Kidney epithelial cell (primary cell): ENCODE measurements at places on chromosomes 3 and 15. TPM values are rescaled to one million over a fixed set of nuclear protein-coding genes. Genes with fewer than 3 reads are reported as not detected.

ARL14 gene
- 0.08 and 0.21 TPM in 2 replicates for total RNA-seq

RBPMS2 gene
- total RNA-seq = 1.4 and 1.9 TPM in 2 replicates

DNASE1L3 gene
- not detected in 2 replicates for total RNA-seq

EOMES gene
- 0.04 TPM in 1 of 2 replicates, not detected in the other for total RNA-seq

SERINC4 gene
- total RNA-seq = 0.46 TPM in 1 of 2 replicates, not detected in the other

CCDC13 gene
- 0.33 and 2.1 TPM in 2 replicates for total RNA-seq

RASL12 gene
- total RNA-seq = 0.92 TPM in 1 of 2 replicates, not detected in the other

SNTN gene
- not detected in 2 replicates for total RNA-seq

GRCh38 chr3:31055757-31056156, 161.3 kb upstream of the GADL1 start:
- no peak for DNase-seq

GRCh38 chr15:40999190-40999589, 45.9 kb downstream of the CHAC1 start:
- no peak for DNase-seq

GRCh38 chr3:154122552-154122911, 1.3 kb downstream of the ARHGEF26 start:
- DNase-seq = no peak

GRCh38 chr3:177320765-177321247, 123.5 kb upstream of the TBL1XR1 start:
- DNase-seq = no peak

- DNase-seq = no peak
Measured at GRCh38 chr3:177106184-177106583, 91.1 kb downstream of the TBL1XR1 start.

DNA sequence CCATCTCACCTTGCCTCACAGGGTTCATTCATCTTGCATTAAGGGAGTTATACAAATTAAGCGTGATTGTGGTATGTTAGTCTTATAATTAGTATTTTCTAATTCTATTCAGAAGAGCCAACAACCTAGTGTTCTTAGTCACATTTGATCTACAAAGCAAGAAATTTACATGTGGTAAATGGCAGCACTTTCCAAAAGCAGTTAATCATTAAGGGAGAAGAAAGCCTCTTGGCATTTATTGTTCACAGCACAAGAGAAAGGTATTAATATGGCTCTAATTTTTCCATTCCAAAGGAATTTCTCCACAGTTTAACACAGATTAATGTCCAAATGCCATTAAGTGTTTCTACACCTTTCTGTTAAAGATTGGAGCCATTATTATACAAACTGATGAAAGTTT, 1077.1 kb downstream of the ZPLD1 start:
- DNase-seq = no peak

GRCh38 chr3:121970047-121970446, 52.0 kb downstream of the ILDR1 start:
- no peak for DNase-seq

DNA sequence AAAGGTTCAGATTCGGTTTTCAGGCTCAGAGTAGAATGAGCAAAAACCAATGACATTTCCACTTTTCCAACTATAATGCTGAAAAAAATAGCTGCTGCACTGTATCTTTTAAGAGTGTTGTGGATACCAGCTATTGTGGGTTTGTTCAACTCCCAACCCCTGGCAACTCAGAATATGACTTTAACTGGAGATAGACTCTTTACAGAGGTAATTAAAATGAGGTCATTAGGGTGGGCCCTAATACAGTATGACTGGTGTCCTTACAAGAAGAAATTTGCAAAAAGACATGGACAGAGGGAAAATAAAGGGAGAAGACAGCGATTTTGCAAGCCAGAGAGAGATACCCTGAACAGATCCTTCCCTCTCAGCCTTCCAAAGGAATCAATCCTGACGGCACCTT, 39.5 kb downstream of the ANKRD28 start:
- no peak for DNase-seq

DNA sequence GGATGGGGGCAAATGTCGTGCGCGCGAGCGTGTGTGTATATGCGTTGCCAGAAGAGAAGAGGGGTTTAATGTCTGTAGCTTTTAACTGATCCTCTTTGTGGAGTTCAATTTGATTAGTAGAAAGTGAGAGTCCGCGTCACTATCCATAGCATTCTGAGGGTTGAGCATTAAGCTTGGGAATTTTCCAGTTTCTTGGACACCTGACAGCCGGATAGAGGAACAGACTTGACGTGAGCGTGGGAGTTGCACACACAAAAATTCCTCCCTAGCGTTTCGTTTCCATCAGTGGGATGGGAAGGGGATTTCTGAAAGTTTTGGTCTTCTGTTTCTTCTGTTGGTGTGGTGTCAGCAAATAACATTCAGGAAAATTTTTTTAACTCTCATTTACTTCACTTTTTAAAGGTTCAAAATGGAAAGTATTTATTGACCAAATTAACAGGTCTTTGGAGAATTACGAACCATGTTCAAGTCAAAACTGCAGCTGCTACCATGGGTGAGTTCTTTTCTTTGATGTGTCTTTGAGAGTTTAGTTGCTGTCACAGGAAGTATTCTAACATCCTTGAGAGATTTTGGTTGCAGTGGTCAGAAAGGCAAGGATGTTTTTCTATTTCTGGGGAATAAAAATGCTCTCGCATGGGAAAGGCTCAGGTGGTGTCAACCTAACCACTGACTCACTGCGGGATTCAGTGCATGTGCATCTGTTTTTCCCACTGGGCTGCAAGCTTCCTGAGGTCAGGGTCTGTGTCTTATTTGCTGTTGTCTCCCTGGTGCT, 841 bp downstream of the POGLUT1 start:
- no peak for DNase-seq

- no peak for DNase-seq
Measured at GRCh38 chr15:38991701-38992100, 427.1 kb upstream of the RASGRP1 start.

GRCh38 chr3:181687190-181687589, 24.5 kb upstream of the SOX2 start:
- no peak for DNase-seq

DNA sequence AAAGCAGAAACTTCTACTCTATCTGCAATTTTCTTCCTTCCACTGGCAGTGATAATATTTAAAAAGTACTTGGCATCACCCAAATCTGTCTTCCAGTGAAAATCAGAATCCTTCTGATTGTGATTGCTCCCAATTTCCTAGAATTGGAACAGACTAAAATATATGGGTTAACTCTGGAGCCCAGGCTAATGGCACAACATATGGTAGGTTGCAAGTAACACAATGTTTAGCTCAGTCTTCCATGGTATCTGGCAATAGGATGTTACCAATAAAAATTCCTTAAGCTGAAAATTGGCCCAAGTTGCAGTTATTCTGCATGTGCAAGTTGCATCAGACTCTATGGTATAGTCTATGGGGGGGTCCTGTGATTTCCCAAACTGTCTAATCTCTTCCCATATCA, 273.5 kb upstream of the ADAMTS9 start:
- DNase-seq = no peak

DNA sequence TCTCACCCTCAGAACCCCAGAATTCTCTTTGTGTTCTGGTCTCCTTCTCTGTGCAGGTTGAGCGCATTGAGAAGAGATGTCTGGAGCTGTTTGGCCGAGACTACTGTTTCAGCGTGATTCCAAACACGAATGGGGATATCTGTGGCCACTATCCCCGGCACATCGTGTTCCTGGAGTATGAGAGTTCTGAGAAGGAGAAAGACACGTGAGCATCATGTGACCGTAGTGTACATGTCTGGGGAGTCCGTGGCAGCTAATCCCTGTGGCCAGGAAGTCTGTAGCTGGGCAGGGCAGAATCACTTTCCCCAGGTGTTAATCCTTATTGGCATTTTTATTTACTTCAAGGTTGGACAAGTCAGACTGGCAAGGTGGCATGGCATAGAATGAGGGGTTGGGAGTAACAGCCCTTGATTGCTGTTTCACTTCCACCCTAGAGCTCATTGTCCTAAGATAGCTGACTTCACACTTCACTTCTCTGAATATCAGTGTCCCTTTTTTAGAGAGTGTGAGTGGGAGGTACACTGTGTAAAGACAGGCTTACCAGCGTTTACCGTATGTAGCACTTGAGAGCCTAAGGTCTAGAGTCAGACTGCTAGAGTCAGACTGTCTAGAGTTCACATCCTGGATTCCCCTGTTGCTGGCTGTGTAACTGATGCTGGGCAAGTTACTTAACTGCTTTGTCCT, 4.4 kb downstream of the MTMR14 start:
- DNase-seq = no peak

DNA sequence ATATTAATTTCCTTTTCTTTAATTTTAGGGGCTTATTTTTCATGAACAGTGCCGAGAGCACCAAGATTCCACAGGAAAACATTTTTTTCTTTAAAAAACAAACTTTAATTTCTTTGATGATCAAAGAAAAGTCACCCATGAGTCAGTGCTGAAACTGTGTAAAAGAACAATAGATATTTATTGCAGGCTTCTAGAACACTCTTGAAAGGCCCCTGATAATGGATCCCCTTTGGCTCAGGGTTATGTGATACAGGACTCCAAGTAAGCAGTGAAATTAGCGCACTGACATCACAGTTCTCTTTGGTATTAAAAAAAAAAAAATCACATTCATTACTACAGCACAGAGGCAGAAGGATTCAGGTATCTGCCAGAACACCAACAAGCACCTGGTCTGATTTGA, 66.1 kb upstream of the MYZAP start:
- no peak for DNase-seq

GRCh38 chr15:93121973-93122910, 33.2 kb upstream of the RGMA start:
- DNase-seq = no peak

DNA sequence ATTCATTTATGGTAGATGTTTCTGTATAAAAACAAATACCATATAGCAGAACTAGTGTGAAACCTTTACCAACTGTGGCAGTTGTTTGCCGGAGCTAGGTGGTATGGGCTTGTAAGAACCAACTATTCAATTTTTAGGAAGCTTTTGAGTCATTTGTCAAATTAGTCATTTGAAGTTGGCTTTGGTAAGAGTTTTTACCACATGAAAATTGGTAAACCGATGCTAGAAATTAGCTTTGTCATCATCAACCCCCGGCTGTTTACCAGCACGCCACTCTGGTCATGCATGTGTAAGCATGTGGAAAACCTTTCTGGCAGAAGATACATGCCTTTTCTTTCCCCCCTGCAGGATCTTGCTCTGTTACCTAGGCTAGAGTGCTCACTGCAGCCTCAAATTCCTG, 63.3 kb downstream of the IL1RAP start:
- no peak for DNase-seq

- DNase-seq = no peak
Measured at GRCh38 chr15:98888820-98889479, 118.6 kb downstream of the PGPEP1L start.

DNA sequence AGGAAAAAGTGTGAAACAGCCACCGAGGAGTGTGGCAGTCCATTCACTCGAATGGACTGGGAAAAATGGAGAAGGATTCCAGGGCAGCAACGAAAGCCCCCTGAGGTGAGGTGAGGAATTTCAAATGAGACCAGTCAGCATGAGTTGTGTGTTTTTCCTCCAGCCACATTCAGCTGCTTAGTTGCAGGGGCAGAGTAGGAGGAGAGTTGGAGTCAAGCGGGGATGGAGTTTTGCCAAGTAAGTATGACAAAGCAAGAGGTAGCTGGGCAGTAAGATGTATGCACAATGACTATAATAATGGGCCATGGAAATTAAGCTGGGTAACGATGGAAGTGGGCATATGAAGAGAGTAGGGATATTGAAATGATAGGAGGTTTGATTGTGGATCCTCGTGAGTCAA, 64.4 kb downstream of the CCDC54 start:
- no peak for DNase-seq

DNA sequence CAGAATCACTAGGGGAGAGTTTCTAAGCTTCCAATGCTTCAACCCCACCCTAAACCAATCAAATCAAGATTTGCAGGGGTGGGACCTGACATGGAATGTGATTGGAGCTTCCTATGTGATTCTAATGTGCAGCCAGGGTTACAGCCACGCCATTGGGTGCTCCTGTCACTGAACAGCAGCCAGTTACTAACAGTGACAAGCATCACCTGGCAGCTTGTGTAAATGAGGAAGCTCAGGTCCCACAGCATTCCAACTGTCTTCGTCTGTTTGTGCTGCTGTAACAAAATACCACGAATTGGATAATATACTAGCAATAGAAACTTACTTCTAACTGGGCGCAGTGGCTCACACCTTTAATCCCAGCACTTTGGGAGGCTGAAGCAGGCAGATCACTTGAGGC, 294.9 kb downstream of the SHQ1 start:
- no peak for DNase-seq

GRCh38 chr3:139935016-139935865, at the start of gene CLSTN2:
CLSTN2 (plus strand) TSS chr3:139935185.
- peak; percentile 23 for DNase-seq

DNA sequence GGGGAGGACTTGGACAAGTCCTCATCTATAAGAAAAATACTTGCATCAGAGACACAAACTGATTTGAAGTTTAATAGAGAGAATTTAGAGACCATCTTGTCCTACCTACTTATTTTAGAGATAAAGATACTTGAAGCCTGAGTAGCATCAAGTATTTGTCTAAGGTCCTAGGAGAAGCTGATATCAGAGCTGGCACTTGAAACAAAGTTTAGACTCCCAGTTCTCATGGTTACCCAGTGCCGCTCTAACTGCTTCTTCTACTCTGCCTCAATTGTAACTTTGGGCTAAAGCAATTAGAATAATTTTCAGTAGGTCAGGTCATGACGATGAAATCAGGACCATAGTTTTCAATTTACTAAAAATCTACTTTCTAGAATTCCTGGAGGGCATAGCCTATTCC, 123.9 kb upstream of the CADPS start:
- no peak for DNase-seq

DNA sequence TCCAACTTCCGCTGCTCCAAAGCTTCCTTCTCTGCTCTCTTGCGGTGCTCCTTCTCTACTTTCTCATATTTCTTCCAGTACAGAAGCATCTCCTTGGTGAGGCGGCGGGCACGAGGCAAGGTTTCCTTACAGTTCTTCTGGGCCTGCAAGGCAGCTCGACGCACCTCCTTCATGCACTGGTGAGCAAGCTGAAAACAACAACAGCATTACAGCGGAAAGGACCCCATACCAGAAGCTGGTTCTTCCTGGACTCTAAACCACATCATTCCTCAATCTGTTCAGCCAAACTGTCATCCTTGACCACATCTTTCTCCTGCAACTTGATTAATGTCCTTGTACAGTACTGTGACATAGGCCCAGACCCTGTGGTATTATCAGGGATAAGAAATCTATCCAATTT, 36.4 kb downstream of the INO80 start:
- DNase-seq = peak; percentile 9

GRCh38 chr3:130457671-130458070, 59.3 kb upstream of the COL6A6 start:
- no peak for DNase-seq

DNA sequence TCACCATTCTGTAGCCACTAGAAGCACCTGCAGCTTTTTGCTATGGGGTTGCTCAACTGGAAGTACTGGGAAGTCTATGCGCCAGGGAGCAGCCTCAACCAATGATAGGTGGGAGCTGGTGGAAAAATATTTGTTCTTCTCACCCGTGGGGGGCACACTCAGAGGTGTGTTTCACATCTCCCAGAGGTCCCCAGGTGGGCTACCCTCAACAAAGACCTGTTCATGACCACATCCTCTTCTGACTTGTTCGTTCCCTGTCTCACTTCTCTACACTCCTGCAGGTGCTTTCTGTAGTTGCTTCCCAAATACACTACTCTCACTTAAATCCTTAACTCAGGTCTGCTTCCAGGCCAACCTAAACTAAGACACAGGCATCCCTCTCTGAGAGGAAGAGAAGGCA, 3.6 kb downstream of the CAMP start:
- no peak for DNase-seq

- DNase-seq = no peak
Measured at GRCh38 chr3:62128681-62129080, 244.7 kb downstream of the FEZF2 start.
